CD4-positive, alpha-beta T cell treated with Interleukin-15 for 4 hours (primary cell): ENCODE measurements at places on chromosomes 1 and 21.
A peak's percentile ranks its signal among the peaks of the same experiment; 100 is the strongest.

DNA sequence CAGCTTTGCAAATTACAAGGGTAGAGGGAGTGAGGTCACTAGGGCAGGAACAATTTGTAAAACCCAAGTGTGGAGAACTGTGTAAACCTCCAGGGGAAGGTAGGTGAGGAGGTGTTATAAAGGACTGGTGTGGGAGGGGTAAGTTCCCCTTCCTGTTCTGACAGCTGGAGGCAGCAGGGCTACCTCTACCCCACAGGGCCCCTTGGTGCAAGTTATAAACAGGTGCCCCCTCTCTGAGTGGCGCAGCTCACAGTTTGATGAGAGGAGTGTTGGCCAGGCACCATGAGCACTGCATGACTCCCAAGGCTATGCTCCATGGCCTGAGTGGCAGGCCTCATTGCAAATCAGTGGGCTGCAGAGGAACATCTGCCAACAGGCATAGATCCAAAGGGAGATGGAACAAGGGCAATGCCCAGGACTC is 41.0 kb downstream of the MFSD2A start:
- DNase-seq, result peak; percentile 20

- DNase-seq, result no peak
Observed at GRCh38 chr1:43610339-43610738, 39.6 kb upstream of the KDM4A start.

DNA sequence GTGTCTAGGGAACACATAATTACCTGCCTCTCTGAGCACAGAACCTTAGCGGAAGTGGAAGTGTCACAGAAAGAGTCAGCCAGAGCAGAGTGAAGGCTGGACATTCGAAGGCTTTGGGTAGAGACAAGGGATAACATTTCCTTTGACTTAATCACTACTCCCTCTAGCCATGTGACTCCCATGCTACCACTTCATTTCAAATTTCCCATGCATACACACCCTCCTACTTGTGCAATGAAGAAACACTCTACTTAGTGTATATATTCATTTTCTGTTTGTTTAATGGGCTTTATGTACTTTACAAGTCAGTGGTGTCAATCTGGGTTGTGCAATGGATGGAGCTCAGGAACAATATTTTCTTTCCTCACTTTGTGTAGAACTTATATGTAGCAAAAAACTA is 6.9 kb downstream of the ANKRD35 start:
- DNase-seq, result no peak

GRCh38 chr1:21691739-21692138 is 22.6 kb upstream of the RAP1GAP start:
- DNase-seq, result no peak

DNA sequence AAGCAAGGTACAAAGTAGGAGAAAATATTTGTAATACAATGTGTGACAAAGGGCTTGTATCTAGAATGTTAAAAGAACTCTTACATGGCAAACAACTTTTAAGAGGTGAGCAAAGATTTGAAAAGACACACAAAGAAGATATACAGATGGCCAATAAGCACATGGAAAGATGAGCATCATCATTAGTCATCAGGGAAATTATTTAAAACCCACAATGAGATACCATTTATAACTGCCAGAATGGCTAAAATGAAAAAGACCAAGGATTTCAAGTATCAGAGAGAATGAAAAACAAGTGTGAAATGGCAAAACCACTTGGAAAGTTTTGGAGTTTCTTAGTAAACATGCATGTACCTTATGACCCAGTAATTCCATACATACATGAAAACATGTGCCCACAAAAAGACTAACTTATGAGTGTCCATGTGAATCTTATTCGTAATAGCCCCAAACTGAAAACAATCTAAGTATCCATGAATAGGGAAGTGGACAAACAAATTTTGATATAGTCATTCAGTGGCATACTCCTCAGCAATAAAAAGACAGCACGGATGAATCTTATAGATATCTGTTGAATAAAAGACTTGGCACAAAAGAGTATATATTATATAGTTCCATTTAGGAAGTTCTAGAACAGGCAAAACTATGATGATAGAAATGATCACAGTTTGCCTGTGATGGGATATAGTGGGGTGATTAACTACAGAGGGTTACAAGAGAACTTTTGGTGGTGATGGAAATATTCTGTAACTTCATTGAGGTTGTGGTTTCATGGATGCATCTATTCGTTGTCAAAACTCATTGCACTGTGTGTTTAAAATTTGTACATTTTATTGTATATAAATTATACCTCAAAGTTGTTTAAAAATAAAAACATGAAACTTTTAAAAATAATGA is 82.0 kb downstream of the DISP1 start:
- DNase-seq, result no peak

DNA sequence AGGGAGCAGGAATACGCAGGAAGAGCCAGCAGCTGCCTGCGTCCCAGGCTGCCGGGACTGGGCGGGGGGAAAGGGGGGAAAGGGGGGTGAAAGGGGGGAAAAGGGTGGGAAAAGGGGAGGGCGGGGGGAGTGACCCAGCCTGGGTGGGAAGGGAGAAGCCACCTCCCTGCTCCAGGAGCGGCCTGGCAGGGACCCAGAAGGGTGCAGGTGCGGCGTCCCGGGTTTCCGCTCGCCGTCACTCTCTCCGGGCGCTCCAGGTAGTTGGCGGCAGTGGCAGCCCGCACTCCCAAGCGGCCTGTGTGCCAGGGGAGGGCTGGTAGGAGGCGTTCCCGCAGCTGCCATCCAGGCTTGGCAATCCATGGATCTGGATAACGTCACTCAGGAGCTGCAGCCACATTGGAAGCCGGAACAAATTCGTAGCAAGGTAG is 141.0 kb upstream of the NGF start:
- DNase-seq, result no peak

DNA sequence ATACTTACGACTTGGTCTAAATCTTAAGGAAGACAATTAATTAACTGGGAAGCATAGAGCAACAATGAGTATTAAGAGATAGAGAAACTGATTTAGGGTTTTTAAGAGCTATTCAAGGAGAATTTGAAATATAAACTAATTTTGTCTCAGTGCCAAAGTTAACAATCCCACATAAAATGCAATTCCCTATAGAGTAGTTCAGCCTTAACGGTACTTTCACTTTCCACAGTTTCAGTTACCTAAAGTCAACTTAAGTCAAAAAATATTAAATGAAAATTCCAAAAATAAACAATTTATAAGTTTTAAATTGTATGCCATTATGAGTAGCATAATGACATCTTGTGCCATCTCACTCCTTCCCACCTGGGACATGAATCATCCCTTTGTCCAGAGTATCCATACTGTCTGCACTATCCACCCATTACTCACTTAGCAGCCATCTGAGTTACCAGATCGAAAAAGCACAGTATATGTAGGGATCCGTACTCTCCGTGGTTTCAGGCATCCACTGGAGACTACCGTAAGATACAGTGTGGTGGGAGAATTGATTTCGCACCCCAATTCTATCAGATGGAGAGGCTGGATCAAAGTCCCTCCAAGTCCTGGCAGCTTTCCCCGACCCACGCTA is 4.8 kb upstream of the SARS1 start:
- DNase-seq, result no peak

GRCh38 chr1:207605444-207606361 is 39.2 kb upstream of the CR1L start:
- no peak for DNase-seq

DNA sequence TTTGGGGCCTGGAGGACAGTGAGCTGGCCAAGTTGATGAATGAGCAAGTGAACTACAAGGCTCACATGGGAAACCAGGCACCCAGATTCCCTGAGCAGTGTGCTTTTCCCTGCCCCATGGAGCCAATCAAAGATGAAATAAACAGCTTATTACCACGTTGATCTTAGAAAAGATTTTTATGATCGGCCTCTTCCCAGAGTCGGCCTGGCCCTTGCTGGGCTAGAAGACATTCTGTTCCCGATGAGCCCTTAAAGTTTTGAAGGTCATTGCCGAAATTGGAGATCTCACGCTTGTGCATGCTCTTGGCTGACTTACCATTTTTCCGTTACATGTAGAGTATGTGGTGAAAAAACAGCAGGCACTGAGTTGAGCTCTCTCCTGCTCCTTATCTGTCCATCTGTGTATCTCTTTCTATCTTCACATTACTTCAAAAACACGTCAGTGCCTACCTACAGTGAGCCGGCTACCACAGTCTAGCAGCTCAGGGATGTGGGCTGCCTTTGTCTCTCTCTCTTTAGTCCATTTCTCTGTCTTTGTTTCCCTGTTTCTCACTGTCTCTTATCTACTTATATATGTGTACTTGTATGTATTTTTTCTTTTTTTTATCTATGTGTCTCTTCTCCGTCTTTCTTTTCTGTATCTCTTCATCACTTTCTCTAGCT is 248.8 kb upstream of the USP24 start:
- no peak for DNase-seq

DNA sequence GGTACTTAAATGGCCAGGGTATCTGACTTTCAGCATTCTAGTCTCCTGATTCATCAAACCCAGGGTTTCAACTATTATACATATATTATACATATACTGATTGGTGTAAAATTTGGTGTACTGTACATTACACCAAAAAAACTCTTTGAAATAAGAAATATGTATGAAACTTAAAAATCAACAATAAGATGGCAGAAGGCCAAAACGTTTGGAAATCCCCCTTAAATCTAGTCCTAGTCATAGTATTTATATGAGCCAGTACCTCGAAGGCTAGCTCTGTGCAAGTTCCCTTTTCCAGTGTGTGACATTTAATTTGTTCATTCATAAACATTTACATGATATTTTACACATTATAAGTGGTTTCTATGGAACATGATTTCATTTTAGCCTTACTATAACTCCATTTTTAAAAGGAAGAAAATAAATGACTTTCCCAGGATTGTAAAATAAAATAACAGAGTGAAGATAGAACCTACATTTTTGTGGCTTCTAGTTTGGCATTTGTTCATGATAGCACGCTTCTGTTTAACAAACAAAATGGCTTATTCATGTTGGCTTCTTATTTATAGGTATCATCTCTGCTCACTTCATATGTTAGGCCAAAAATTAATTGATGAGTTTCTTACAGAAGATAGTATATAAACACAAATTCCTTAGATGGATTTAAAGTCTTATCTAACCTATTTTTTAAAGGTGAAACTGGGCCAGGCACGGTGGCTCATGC is 18.8 kb upstream of the ZNF281 start:
- no peak for DNase-seq

GRCh38 chr1:102186536-102186935 is 189.8 kb upstream of the OLFM3 start:
- DNase-seq, result no peak

GRCh38 chr1:228472655-228473054 is 14.5 kb upstream of the RNF187 start:
- DNase-seq, result no peak

DNA sequence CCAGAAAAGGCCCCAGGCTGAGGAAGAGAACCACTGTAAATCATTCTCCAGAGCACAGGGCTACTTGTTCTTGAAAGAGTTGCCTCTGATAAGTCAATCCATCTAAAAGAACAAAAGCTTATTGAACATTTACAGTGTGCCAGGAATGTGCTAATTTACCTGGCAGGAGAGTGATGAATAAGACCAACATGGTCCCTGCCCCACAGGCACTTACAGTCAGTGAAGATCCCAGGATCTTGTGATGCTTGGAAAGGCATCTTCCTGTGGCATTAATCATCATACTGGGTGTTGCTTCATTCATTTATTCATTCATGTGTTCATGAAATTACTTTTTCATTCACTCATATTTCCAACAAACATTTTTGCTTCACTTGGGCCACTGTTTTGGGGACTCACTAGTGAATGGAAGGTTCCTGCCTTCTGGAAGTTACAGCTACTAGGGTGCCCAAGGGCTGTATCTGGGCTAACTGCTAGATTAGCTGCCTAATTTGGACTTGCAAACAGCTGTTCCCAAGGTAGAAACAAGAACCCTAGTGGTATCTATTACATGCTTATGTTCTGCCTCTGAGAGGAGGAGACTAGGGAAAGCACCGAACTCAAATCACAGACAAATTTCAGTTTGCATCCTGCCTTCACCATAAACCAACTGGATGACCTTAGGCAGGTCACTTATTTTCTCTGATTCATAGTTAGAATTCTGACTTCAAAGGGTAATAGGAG is 133.5 kb downstream of the CLIC6 start:
- no peak for DNase-seq

GRCh38 chr1:226993814-226994585 is 53.9 kb downstream of the COQ8A start:
- no peak for DNase-seq

GRCh38 chr21:35984654-35985361 is 75.5 kb downstream of the SETD4 start:
- no peak for DNase-seq

- DNase-seq, result no peak
Observed at GRCh38 chr1:40633931-40634376, 31.5 kb downstream of the RIMS3 start.

DNA sequence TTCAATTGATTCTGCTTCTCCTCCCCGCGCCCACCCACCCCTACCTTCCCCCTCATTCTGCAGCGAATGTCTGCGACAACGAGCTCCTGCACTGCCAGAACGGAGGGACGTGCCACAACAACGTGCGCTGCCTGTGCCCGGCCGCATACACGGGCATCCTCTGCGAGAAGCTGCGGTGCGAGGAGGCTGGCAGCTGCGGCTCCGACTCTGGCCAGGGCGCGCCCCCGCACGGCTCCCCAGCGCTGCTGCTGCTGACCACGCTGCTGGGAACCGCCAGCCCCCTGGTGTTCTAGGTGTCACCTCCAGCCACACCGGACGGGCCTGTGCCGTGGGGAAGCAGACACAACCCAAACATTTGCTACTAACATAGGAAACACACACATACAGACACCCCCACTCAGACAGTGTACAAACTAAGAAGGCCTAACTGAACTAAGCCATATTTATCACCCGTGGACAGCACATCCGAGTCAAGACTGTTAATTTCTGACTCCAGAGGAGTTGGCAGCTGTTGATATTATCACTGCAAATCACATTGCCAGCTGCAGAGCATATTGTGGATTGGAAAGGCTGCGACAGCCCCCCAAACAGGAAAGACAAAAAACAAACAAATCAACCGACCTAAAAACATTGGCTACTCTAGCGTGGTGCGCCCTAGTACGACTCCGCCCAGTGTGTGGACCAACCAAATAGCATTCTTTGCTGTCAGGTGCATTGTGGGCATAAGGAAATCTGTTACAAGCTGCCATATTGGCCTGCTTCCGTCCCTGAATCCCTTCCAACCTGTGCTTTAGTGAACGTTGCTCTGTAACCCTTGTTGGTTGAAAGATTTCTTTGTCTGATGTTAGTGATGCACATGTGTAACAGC is 339.9 kb downstream of the NTNG1 start:
- no peak for DNase-seq

GRCh38 chr1:37250371-37250770 is 216.1 kb upstream of the GRIK3 start:
- no peak for DNase-seq

- DNase-seq, result no peak
Observed at GRCh38 chr1:204972426-204972825, 70.6 kb upstream of the CNTN2 start.

- DNase-seq, result no peak
Observed at GRCh38 chr1:44740179-44740617, 561 bp downstream of the KIF2C start.

GRCh38 chr1:8816264-8816663 is 1.2 kb downstream of the RERE start:
- no peak for DNase-seq
